ENCODE measurements at places on chromosomes 5 and 9. TPM values are rescaled to one million over a fixed set of nuclear protein-coding genes. Genes with fewer than 3 reads are reported as not detected.

The MYMK gene
- not detected for total RNA-seq

The IFNA21 gene
- total RNA-seq: not detected

The SMIM33 gene
- not detected for total RNA-seq

The THG1L gene
- total RNA-seq: 10.2 TPM

The KIF3A gene
- 7.0 TPM for total RNA-seq

The GNA14 gene
- 1.5 TPM for total RNA-seq

The ABCA1 gene
- 76.1 TPM for total RNA-seq

The TSSK1B gene
- 0.60 TPM for total RNA-seq

The DNAJC18 gene
- 10.6 TPM for total RNA-seq

The RAB14 gene
- 58.7 TPM for total RNA-seq

The GBGT1 gene
- total RNA-seq: 15.5 TPM

The FRRS1L gene
- 5.0 TPM for total RNA-seq

The IL11RA gene
- 69.4 TPM for total RNA-seq

The ZFP2 gene
- total RNA-seq: 2.2 TPM

The CBY3 gene
- not detected for total RNA-seq

The BARX1 gene
- 0.50 TPM for total RNA-seq

The OBP2B gene
- not detected for total RNA-seq
